ENCODE measurements at places on chromosomes 13 and 19. TPM values are rescaled to one million over a fixed set of nuclear protein-coding genes. Genes with fewer than 3 reads are reported as not detected.

Gene DENND1C
- 1.7 TPM for total RNA-seq

Gene SLC5A5
- total RNA-seq = not detected

Gene MIA
- 2.7 TPM for total RNA-seq

Gene RFX2
- total RNA-seq = 30.8 TPM

Gene POU2F2
- 1.2 TPM for total RNA-seq

DNA sequence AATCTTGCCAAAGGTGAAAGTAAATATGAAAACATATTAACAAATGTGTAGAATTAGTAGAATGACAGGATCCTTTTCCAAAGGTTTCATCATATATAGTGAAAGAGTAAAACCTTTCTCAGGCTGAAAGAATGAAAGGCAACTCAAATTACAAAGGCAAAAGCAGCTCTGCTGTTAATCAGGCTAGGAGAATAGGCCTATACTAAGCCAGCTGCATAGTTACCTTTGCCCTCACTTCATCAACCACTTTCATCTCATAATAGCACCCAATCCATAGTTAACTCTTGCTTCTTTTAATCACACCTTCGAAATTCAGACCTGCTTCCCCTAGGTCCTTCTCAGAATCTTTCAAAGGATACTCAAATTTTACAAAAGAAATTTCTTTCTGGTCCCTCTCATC, 1167.6 kb upstream of the ATXN8OS start:
- no peak overlapping the region for H3K27ac ChIP-seq
- DNase-seq = no peak
- H3K4me3 ChIP-seq = no peak overlapping the region
- no peaks in the 10 kb centered on the region for H3K4me1 ChIP-seq

DNA sequence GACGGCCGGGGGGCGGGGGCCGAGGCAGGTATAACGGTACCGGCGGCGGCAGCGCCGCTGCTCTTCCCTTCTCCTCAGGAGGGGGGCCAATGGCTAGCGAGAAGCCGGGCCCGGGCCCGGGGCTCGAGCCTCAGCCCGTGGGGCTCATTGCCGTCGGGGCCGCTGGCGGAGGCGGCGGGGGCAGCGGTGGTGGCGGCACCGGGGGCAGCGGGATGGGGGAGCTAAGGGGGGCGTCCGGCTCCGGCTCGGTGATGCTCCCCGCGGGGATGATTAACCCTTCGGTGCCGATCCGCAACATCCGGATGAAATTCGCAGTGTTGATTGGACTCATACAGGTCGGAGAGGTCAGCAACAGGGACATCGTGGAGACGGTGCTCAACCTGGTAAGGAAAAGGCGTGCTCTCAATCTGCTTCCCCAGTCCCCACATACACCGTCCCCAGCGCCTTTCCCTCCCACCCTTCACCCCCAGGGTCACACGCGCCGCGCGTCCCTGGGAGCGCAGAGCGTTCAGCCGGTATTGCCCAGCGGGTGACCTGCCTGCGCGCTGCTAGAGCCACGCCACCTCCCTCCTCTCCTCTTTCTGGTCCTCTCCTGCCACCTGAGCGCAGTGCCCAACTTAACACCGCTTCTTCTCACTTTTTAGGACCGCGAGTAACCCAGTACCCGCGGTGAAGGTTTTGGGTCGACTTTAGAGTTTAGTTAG, 814 bp downstream of the NBEA start:
- peak overlapping the region; percentile 79 for H3K27ac ChIP-seq
- H3K4me3 ChIP-seq = peak overlapping the region; percentile 90
- DNase-seq = no peak

GRCh38 chr19:49592486-49593232, 1.7 kb downstream of the PRR12 start:
- peak overlapping the region; percentile 96 for H3K4me3 ChIP-seq
- no peaks in the 10 kb centered on the region for H3K27me3 ChIP-seq
- peak overlapping the region; percentile 96 for H3K27ac ChIP-seq

GRCh38 chr19:43452582-43452981, 12.8 kb downstream of the LYPD3 start:
- DNase-seq = no peak
- H3K27ac ChIP-seq = no peak overlapping the region
- H3K27me3 ChIP-seq = no peaks in the 10 kb centered on the region
- no peak overlapping the region for H3K4me3 ChIP-seq
- H3K36me3 ChIP-seq = no peaks in the 10 kb centered on the region
- H3K4me1 ChIP-seq = peaks cover 9% of the 10 kb centered on the region

- H3K27me3 ChIP-seq = no peaks in the 10 kb centered on the region
- no peak for DNase-seq
- H3K27ac ChIP-seq = no peak overlapping the region
- peaks cover 13% of the 10 kb centered on the region for H3K4me1 ChIP-seq
- H3K4me3 ChIP-seq = peak overlapping the region; percentile 66
- no peaks in the 10 kb centered on the region for H3K36me3 ChIP-seq
These were observed 651 bp downstream of the OXGR1 start for GRCh38 chr13:96993634-96994016.

DNA sequence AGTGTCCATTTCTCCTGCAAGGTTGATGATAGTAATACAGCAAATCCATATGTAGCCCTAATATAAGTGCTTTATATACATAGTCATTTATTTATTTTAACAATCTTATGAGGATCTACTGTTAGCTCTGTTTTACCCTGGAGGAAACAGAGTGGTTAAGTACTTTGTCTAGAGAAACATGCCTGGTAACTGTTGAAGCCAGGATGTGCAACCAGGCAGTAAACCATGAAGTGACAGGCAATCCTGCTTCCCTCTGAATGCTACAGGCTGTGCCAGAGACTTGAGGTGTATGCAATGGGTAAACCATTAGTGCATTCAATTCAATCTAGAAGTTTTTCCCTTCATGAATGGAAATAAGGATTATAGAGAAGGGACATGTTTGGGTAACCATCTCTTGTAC, 911.0 kb downstream of the PCDH17 start:
- H3K36me3 ChIP-seq = no peaks in the 10 kb centered on the region
- DNase-seq = no peak
- H3K4me1 ChIP-seq = no peaks in the 10 kb centered on the region
- no peaks in the 10 kb centered on the region for H3K27me3 ChIP-seq
- no peak overlapping the region for H3K4me3 ChIP-seq
- no peak overlapping the region for H3K27ac ChIP-seq

GRCh38 chr19:39155114-39155700, 29.6 kb downstream of the PAK4 start:
- DNase-seq = no peak
- H3K27me3 ChIP-seq = no peaks in the 10 kb centered on the region

- H3K4me1 ChIP-seq = peaks cover 9% of the 10 kb centered on the region
- H3K27ac ChIP-seq = no peak overlapping the region
- no peak for DNase-seq
- H3K36me3 ChIP-seq = no peaks in the 10 kb centered on the region
- H3K27me3 ChIP-seq = no peaks in the 10 kb centered on the region
These were observed 26.1 kb upstream of the GTF3A start for GRCh38 chr13:27398360-27398759.

GRCh38 chr13:50843257-50844083, at the start of gene DLEU7:
TSS of gene DLEU7 (minus strand) at chr13:50843692. CDS start at chr13:50843646, 46 bp downstream.
- H3K27me3 ChIP-seq = peaks cover 4% of the 10 kb centered on the region
- no peak for DNase-seq
- peak within 1 kb of the TSS; percentile 49 for H3K4me3 ChIP-seq
- no peak within 1 kb of the TSS for H3K27ac ChIP-seq

- H3K27me3 ChIP-seq = peaks cover 66% of the 10 kb centered on the region
- H3K4me1 ChIP-seq = no peaks in the 10 kb centered on the region
- no peak overlapping the region for H3K27ac ChIP-seq
- H3K4me3 ChIP-seq = no peak overlapping the region
- no peak for DNase-seq
These were observed 19.9 kb downstream of the IFNL3 start for GRCh38 chr19:39224910-39225309.

- H3K4me1 ChIP-seq = no peaks in the 10 kb centered on the region
- no peak for DNase-seq
- H3K36me3 ChIP-seq = no peaks in the 10 kb centered on the region
These were observed 52.4 kb downstream of the TNFSF11 start for GRCh38 chr13:42626176-42626860.

DNA sequence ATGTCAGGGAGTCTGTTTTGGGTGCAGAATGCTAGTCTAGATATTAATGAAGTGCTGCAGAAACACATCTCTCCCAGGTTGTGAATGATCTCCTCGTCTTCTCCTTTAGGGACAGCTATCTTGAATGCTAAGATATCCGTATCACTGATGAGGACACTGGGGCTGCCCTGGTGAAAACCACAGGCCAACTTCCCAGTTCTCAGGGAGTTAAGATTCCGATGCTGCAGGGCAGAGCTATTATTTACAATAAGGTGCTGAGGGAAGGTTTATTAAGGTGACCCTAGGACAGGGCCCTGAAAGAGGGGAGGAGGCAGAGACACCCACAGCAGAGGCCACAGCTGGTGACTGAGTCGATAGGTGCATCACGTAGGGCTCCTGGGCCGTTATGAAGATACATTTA, 66.1 kb downstream of the TNFRSF19 start:
- DNase-seq = no peak
- H3K4me1 ChIP-seq = peaks cover 9% of the 10 kb centered on the region
- H3K27me3 ChIP-seq = no peaks in the 10 kb centered on the region
- H3K4me3 ChIP-seq = no peak overlapping the region

- no peak overlapping the region for H3K27ac ChIP-seq
- no peaks in the 10 kb centered on the region for H3K36me3 ChIP-seq
- H3K4me1 ChIP-seq = peaks cover 7% of the 10 kb centered on the region
These were observed 31.1 kb downstream of the CEACAM8 start for GRCh38 chr19:42563352-42564210.

DNA sequence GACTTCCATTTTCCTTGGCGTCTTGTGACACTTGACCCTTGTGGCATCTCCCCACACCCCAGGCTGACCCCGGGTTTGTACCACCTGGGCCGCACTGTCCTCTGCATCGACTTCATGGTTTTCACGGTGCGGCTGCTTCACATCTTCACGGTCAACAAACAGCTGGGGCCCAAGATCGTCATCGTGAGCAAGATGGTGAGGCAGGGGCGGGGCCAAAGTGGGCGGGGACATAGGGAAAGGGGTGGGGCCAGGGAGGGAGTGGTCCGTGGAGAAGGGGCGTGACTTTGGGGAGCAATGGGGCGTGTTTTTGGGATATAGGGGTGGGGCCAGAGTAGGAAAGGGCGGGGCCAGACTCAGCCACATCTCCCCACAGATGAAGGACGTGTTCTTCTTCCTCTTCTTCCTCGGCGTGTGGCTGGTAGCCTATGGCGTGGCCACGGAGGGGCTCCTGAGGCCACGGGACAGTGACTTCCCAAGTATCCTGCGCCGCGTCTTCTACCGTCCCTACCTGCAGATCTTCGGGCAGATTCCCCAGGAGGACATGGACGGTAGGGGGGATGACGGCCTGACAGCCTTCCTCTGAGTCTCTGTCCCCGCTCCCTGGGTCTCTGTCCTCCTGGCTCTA, 42.8 kb downstream of the TRPM4 start:
- no peak overlapping the region for H3K4me3 ChIP-seq
- peaks cover 42% of the 10 kb centered on the region for H3K36me3 ChIP-seq
- no peak overlapping the region for H3K27ac ChIP-seq
- H3K27me3 ChIP-seq = no peaks in the 10 kb centered on the region

GRCh38 chr13:107767119-107767518, 448.2 kb downstream of the LIG4 start:
- H3K4me3 ChIP-seq = no peak overlapping the region
- no peaks in the 10 kb centered on the region for H3K4me1 ChIP-seq
- no peaks in the 10 kb centered on the region for H3K36me3 ChIP-seq
- H3K27ac ChIP-seq = no peak overlapping the region
- no peaks in the 10 kb centered on the region for H3K27me3 ChIP-seq

DNA sequence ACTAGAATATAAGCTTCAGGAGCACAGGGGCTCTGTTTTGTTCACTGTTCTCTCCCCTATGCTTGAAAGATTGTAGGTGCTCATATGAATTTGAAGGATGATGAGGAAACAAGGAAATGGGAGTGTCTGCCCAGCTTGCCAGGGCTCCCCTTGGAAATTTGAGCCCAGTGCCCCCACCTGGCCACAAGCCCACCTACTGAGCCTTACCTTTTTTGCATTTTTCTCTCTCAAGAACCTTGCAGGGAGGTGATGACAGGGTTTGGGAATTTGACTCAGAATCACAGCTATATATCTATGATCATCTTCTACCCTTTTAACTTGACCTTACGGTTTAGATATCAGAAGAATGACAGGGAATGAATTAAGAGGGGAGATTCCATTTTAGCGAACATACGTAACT, 33.8 kb downstream of the SERP2 start:
- no peaks in the 10 kb centered on the region for H3K36me3 ChIP-seq
- no peak for DNase-seq
- H3K27ac ChIP-seq = no peak overlapping the region
- no peaks in the 10 kb centered on the region for H3K27me3 ChIP-seq
- no peaks in the 10 kb centered on the region for H3K4me1 ChIP-seq

DNA sequence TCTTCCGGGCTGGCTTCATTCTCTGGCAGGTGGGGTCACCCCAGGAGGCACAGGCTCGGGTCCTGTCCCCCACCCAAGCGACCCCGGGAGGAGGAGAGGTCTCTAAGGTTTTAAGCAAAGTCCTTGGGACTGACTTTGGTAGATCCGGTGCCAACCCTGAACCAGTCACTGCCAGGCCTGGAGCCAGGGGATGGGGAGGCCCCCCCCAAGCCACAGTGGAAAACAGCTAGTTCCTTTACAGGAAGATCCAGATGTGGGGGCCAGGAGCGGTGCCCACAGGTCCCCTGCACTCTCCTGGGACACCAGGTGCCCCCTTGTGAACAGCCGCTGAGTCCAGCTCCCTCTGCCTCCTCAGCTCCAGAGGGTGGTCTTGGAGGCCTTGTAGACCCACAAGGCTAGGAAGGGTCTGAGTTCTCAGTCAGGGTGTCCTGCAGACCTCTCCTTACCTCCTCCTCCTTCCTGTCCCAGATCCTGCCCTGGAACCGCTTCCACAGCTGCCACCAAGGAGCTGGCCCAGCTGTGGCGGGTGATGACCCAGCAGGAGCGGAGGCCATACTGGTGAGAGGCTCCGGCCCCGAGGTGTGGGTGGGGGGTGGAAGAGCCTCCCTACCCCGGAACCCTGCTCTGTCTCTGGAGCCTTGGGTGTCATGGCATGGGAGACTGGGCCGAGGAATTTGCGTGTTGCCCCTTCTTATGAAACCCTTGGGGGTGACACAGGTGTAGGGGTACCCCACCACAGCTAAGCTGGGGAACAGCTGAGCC, 6.0 kb downstream of the SIX5 start:
- H3K27me3 ChIP-seq = no peaks in the 10 kb centered on the region
- peak overlapping the region; percentile 98 for H3K27ac ChIP-seq
- H3K4me1 ChIP-seq = peaks cover 46% of the 10 kb centered on the region
- H3K4me3 ChIP-seq = no peak overlapping the region

DNA sequence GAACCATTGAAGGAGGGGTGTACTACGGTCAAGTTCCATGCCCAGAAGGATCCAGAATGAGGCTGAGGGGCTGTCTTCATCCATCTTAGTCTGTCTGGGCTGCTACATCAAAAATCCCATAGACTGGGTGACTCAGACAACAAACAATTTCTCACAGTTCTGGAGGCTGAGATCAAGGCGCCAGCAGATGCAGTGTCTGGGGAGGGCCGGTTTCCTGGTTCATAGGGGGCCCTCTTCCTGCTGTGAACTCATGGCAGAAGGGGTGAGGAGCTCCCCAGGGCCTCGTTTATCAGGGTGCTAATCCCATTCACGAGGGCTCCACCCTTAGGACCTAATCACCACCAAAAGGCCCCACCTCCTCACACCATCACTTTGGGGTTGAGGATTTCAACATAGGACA, 14.7 kb upstream of the KCTD15 start:
- peaks cover 6% of the 10 kb centered on the region for H3K4me1 ChIP-seq
- H3K4me3 ChIP-seq = no peak overlapping the region
- H3K27ac ChIP-seq = no peak overlapping the region
- H3K36me3 ChIP-seq = no peaks in the 10 kb centered on the region
- no peak for DNase-seq

All from esophagus muscularis mucosa (tissue), 4 donors.